Panc1 (cell line): ENCODE measurements at places on chromosomes 3 and 15.

- DNase-seq = no peak
Measured at GRCh38 chr3:143881095-143881494, 32.8 kb upstream of the SLC9A9 start.

- no peak for DNase-seq
Measured at GRCh38 chr15:73175382-73175781, 123.1 kb downstream of the NEO1 start.

GRCh38 chr15:98311566-98312188, 336.7 kb upstream of the IGF1R start:
- peak; percentile 47 for DNase-seq

GRCh38 chr15:56053046-56053400, 59.6 kb upstream of the NEDD4 start:
- no peak for DNase-seq

- DNase-seq = no peak
Measured at GRCh38 chr3:168088106-168088720, 7.5 kb downstream of the GOLIM4 start.

DNA sequence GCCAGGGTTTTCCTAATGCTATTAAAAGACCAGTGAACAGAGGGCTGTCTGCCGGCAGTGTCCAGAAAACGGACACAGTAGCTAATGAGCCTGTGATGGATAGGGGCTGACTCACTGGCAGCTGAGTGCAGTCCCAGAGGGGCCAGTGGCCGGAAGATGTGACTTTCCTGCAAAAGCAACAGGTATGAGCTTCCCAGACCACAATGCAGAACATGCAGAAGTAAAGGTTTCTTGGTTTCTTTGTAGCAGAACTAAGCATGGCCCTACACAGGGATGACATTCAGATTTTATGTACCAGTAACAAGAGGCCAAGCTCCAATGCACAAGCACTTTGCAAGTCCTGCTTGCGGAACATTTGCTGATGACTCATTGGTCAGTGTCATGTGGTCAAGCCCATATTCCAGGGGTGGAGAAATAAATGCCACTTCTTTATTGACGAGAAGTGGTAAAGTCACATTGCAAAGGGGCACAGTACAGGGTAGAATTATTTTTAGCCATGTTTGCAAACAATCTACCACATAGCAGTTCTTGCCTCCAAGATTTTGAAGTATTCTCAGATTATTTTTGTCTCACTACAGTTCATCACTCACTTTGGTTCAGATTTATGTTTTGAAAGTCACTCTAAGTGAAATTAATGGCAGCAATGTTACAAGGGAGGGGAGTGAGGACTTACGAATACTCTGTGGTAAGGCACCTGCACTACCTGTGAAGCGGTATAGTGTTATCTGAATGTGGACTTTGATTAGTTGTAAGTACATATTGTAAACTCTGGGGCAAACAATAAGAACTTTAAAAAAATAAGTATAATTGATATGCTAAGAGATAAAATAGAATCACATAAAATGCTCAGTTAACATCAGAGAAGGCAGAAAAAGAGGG, 263.3 kb downstream of the ABHD5 start:
- peak; percentile 61 for DNase-seq

DNA sequence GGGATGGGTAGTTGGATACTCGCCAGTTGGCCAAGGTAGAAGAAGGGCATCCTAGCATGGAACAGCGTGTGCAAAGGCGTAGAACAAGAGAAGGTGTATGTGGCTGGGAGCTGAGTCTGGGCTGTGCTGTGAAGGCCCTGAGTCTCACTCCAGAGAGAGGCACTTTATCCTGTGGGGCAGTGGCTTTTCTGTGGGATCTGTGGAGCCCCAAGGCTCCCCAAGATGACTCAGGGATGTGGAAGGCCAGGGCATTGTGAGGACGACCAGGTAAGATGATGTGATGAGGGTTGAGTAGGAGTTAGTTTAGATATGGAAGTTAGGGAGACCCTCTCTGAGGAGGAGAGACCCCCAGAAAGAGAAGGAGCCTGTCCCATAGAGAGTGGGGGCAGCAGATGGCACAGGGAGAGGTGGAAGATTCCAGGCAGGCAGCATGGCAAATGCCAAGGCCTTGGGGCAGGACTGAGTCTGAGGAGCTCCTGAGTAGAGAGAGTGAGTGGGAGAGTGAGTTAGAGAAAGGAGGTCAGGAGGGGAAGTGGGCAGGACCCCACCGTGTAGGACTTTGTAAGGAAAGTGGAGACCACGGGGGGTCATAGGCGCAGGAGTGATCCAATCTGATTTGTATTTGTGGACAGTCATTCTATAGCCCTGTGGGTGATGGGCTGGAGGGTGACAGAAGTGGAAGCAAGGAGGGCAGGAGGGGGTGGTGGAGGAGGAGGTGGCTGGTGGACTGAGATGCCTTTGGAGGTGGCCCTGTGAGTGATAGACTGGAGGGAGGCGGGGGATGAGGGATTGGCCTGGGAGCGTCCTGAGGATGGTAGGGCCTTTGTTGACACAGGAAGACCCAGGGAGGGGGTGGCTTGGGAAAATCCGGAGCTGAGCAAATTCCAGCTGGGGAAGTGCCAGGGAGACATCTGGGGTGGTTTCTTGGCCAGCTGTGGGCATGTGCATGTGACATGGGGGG, 50.3 kb downstream of the FBLN2 start:
- peak; percentile 33 for DNase-seq

DNA sequence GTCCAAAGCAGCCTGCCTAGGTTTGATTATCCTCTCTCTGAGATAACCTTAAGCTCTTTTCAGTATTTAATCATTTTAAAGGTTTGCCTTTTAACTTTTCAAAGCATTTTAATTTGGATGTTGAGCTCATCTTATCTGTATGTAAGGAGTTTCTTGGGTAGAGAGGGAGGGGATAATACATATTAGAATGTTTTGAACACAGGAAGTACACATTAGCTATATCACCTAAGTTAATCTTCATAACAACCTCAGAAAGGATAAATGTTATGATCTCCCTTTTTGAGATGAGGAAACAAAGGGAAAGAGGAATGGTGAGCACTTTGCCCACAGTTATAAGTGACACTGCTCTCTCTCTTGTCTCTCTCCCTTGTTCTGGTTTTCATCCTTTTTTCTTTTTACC, 2.2 kb upstream of the CD47 start:
- no peak for DNase-seq

- DNase-seq = no peak
Measured at GRCh38 chr3:23258110-23258509, 55.0 kb downstream of the UBE2E2 start.

DNA sequence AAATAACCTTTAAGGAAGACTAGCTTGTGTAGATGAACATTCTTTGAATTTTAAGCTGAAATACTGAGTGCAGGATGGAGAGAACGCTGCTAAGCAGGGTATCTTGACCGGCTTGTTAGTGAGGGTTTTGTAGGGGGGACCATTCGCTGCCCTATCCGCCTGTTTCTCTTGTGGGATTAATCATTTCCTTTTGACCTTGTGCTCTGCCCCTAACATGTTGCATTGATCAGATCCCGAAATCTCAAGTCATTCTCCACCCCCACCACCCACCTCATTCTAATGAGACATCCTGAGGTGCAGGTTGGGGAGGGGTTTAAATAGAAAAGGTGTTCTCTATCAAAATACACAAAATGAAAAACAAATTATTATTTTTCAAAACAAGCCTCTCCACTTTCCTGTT, 32.8 kb downstream of the TRIM71 start:
- DNase-seq = no peak

GRCh38 chr15:78322243-78322642, 17.9 kb upstream of the CRABP1 start:
- no peak for DNase-seq

DNA sequence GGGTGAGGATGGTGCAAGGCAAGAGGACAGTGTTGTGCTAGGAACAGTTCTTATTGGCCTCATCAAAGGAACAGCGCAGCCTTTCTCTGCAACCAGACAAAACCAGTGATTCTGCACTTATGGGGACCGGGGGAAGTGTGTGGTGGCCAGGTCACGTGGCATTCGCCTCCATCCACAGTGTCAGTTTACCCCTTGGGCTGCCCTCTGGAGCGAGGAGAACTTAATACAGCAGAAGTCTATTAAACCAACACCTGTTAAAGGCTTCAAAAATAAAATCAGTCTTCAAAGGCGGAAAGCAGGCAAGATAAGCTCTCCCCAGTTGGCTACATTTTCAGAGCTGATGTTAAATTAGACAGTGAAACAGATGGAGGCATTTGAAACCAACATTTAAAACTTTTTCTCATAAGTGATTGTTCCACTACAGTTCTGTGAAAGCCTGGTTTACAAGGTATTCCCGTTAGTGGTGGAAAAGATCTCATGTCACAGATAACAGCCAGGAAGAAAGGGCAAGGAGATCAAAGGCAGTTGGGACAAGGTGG, 75.2 kb downstream of the LRIG1 start:
- no peak for DNase-seq

DNA sequence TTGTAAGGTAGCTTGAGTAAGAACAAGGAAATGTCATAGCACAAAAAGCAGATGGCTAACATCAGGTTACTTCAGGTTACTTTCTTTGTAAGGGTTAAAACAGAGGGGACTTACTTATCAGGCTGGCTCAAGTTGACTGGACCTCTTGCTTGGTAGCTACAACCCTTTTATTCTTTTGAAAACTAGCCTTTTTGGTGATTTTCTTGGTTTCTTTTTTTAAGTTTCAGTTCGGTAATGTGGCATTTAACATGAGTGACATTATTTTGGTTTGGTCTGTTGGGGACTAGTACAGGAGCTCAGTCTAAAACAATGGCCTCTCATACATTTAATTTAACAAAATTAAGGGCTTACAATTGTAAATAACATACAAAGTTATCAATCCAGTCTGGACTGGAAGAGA, 621.4 kb downstream of the OTOL1 start:
- no peak for DNase-seq

DNA sequence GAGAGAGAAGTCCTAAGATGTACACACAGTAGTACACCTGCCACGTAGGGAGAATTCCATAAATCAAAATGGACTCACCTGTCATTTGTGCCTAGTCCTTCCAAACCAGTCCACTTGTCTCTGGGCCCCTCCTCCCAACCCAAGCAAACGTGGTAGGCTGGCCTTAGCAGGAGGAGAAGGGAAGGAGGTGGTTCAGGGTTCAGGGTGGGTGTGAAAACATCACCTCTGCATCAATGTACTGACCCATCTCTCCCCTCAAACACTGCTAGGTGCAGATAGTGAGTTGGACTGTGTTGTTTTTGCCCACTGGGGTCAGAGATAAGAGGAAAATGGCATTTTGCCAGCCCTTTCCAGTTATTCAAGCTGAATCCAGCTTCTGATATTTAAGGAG, 99.3 kb downstream of the MME start:
- no peak for DNase-seq

DNA sequence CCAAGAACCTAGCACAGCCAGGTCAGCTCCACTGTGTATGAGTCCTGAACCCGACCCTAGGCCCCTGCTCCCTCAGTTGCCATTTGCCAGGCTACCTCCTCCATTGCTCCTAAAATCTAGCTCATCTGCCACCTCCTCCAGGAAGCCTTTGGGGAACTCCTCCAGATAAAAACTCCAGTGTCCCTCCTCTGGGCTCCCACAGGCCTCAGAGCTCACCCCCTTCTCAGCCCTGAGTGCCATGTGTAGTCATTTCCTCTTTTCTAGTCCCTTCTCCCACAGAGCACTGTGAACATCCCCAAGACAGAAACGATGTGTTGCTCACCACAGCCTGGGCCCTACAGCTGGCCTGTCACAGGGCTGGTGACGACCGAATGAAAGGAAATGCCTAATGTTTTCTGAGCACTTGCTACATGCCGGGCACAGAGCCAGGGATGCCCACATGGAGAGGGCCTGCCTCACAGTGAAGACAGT, 61.0 kb downstream of the IQSEC1 start:
- DNase-seq = no peak

DNA sequence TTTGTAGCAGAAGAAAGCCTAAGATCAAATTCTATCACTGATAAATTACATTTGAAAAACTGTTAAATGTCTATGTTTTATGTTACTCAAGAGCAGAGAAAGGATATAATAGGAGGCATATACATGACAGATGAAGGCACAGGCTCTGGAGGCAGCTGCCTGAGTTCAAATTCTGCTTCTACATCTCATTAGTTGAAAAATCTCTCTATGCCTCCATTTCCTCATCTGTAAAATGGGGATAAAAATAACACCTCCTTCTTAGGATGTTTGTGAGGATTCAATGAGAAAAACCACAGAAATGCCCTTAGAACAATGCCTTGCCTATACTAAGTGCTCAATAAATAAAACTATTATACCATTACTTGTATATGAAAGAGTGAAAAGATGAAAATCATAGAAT, 21.0 kb downstream of the TP53BP1 start:
- no peak for DNase-seq

- DNase-seq = no peak
Measured at GRCh38 chr15:93855181-93855826, 376.1 kb upstream of the MCTP2 start.

DNA sequence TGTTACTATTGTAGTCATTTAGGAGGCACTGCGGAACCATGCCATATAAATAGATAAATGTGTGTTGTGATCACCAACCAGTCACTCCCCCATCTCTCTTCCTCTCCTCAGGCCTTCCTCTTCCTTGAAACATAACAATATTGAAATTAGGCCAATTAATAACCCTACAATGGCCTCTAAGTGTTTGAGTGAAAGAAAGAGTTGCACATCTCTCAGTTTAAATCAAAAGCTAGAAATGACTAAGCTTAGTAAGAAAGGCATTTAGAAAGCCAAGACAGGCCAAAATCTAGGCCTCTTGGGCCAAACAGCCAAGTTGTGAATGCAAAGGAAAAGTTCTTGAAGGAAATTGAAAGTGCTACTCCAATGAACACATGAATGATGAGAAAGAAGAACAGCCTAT, 8.1 kb upstream of the DNASE1L3 start:
- DNase-seq = no peak

DNA sequence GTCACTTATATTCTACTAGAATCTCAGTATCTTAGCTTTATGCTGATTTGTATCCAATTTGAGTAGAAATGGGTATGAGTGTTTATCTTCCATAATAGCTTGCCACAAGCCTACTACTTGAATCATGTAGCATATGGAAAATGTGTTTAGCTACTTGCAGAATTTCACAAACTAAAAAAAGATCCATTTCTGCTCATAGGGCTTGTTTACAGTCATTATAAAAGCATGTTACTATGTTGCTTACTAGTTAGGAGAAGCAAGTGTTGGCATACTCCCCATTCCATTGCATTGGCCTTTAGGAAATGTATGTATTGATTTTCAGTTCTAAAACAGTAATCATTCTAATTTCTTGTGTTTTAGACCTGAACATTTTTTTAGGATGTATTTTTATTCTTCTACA, 939.2 kb downstream of the NAALADL2 start:
- DNase-seq = no peak

GRCh38 chr3:115113367-115113766, 33.7 kb downstream of the ZBTB20 start:
- no peak for DNase-seq

- no peak for DNase-seq
Measured at GRCh38 chr3:160444411-160444810, 5.2 kb downstream of the TRIM59 start.

DNA sequence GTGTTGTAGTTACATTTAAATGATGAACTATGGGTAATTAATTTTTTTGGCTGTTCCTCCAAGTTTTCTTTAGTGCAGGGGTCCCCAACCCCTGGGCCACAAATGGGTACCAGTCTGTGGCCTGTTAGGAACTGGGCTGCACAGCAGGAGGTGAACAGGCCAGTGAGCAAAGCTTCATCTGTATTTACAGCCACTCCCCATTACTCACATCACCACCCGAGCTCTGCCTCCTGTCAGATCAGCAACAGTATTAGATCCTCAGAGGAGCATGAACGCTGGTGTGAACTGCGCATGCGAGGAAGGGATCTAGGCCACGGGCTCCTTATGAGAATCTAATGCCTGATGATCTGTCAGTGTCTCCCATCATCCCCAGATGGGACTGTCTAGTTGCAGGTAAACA, 75.9 kb upstream of the RPL35A start:
- DNase-seq = no peak
